NCI-H82 (cell line): ENCODE measurements at places on chromosomes 13 and 19.

- DNase-seq: no peak
Observed at GRCh38 chr13:106098778-106099177, 436.7 kb downstream of the EFNB2 start.

GRCh38 chr19:54133312-54133956 is 4.1 kb upstream of the CNOT3 start:
- DNase-seq: peak; percentile 87

GRCh38 chr19:5188548-5189317 is 151.9 kb downstream of the PTPRS start:
- no peak for DNase-seq

- DNase-seq: peak; percentile 85
Observed at GRCh38 chr19:6021878-6022569, 44.1 kb upstream of the RANBP3 start.

DNA sequence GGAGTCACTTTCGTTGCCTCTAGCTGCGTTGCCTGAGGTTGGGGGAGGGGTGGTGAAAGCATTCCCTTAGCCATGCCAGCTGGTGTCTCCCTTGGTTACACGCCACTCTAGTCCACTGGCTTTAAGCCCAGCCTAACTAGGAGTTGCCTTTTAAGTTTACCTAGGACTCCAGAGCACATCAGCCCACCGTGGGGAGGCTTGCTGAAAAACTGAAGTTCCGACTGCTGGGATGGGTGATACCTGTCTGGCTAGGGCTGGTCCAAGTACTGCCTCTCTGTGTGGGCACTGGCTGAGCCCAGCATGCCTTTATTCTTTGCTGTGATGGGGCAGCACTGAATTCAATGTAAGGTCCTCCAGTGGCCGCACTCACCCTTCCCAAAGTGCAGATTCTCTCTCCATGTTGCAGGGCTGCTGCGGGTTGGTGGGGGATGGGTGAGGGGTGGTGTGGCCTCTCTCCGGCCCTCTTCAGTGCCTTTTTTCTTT is 11.8 kb upstream of the CEACAM1 start:
- DNase-seq: peak; percentile 65

DNA sequence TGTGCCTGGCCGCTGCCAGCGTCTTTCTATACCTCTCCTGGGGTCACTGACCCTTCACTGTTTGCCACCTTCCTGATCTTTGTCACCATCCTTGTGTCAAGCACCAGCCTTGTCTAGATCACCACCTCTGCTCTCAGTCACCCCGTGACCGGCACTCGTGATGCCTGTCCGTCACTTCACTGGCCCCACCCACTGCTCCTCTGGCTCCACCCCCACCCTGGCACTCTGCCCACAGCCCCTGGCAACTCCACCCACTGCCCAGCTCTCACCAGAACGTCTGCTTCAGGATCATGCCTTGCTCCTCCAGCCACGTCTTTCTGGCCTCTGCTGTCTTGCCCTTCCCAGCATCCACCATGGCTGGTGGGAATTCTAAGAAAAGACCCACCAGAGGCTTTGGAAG is 24.8 kb upstream of the PLA2G4C start:
- DNase-seq: peak; percentile 20

DNA sequence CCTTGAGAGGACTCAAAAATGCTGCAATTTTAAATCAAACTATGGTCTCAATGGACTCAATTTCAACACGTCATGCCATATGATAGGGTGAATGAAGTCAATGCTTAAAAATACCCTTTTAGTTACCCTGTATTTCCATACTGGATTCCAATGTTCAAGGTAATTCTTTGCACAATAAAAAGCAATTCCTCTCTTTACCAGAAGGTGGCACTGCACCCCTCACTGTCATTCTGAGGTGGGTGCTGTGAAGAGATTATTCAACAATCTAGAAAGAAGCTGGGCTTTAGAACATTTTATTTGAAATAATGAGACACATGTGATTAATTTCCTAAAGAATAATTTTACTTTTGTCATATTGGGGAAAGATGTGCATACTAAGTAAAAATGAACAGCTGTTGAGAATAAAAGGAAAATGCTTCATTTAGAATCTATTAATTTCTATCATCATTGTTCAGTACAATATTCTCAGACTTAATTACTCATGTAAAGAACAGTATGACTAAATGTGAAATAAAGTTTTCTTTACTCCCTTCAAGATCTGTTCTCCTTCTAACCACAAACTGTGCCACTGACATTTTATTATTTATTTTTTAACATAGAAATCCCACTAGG is 789.1 kb downstream of the GPC5 start:
- peak; percentile 85 for DNase-seq

DNA sequence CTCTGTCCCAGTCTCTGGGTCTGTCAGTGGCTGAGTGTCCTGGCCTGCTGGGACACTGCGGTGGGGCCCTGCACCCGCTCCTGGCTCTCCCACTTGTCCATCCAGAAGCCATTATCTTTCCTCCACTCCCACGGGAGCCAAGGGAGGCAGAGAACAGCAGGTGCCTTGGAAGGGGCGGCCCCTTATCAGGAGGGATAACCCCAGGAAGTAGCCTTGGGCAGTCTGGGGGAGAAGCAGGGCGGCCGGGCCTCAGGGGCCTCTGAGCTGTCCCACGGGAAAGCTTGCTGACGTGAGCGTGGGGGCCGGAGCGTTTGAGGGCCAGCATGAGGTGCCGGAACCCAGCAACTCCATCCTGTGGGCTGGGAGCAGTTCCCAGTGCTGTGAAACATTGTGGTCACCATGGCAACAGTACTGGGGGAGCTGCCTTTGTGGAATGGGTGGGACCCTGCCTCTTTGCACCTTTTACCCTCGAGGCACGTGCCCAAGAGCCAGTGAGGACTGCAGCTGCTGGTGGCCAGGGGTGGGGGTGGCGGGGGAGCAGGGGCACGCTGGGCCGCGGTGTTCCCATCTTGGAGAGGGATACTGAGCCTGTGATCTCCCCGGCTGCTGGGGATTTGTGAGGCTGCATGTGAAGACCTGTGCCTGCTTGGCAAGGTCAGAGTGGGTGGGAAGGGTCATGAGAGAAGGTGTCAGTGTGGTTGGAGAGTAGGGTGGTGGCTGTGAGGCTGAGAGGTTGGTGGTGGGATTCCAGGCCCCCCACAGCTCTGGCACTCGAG is 20.9 kb downstream of the KLHL26 start:
- DNase-seq: peak; percentile 54

DNA sequence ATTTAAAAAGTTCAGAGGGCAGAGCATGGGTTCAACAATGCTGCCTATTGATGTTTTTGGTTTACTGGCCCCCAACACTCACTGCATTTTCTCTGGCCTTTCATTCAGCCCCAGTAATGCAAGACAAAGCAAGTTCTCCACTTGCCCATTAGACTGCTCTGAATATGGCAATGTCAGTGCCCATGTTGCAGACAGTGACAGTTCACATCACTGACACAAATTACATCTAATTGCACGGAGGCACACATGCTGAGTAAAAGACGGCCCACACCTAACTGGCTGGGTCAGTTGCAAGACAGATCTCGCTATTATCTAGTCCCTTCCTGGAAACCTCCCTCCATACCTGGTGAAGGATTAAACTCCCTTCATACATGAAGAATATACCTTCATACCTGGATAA is 54.0 kb downstream of the ENOX1 start:
- no peak for DNase-seq

DNA sequence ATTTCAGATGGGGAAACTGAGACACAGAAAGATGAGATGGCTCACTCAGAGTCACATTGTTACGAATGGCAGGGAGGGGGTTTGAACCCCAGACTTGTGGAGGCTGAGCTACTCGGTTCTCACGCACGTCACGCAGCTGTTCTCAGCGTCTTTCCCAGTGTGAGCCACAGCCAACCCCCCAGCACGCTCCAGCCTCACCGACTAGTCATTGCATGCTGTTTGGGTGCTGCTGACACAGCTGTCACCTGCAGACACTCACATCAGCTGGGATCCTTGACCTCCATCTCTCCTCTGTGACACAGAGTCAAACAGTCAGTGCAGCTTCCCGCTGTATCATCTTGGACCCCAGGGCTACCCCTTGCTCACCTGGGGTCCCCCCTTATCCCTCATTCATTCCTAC is 2.4 kb upstream of the NCAN start:
- DNase-seq: peak; percentile 61

DNA sequence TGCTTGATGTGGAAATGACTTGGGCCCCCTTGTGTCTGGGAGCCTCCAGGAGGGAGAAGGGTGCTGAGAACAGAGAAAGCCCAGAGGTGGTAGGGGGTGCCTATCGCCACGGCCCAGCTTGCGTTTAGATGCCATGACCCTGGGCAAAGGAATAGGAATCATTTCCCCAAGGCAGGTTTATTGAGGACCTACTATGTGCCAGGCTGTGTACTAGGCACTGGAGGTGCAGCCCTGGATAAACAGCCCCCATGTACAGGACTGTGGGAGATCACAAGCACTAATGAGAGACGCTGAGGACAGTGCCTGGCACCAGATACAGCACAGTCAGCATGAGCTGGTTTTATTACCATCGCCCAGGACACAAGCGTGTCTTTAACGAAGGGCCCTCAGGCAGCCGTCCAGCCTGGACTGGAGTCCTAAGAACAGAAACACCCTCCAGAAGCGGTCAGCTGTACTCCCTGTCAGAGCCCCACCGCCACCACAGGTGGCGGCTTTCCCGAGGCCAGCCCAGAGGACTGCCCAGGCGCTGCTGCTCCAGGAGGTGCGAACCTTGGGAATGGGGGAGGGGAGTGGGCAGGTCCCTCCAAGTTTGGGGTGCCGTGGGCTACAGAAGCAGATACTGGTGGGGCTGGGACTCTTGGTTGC is 4.6 kb downstream of the TMEM147 start:
- DNase-seq: no peak

GRCh38 chr19:3575260-3575741 is 2.6 kb downstream of the HMG20B start:
- peak; percentile 40 for DNase-seq

DNA sequence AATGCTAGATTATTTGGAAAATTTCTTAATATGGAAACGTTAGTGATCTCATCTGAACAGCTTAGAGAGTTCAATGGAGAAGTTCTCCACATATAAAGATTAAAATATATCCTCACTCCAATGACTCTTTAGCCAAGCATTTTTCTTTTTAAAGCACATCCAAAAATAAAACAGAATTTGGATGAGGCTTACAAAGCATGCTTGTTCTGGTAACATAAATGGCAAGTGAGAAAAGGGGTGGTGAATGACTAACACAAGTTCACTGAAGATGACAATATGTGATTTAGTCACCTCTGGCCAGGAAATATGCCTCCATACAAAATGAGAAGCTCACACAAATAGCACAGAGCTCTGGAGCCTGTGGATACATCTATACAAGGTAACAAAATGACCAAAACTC is 253.0 kb downstream of the PCDH20 start:
- DNase-seq: no peak

DNA sequence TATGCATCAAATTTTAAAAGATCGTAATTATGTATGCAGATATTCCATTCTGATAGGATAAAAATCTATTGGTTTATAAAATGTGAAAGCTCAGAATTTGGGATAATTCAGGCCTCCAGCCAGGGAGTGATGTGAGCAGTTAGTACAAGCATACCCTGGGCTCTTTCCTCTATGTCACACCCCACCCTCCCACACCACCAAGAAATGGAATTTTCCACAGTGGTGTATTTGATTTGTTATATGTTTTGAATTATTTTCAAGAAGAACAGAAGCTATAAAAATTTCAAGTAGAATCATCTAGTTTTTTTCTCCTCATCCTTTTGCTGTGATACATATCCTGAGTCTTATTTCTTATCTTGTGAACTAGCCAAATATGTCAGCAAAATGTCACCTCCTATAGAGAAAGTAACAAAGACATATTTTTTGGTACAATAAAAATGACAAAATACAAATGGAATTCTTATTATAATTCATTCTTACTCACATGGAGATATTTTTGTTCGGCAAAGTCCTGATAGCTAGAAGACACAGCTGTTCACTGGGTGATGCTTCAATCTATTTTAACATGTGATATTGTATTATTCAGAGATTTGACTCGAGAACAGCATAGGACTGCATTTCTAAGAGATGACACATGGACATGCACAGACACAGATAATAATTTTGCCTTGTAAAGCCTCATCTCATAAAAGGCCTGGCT is 61.2 kb upstream of the FRY start:
- DNase-seq: no peak

- peak; percentile 46 for DNase-seq
Observed at GRCh38 chr19:3210347-3211017, 14.0 kb upstream of the CELF5 start.

GRCh38 chr19:1620502-1620901 is 15.2 kb upstream of the UQCR11 start:
- no peak for DNase-seq

- DNase-seq: peak; percentile 86
Observed at GRCh38 chr13:93409816-93410215, 183.2 kb downstream of the GPC6 start.

GRCh38 chr19:53511933-53512374 is 26.0 kb upstream of the ZNF331 start:
- peak; percentile 77 for DNase-seq

DNA sequence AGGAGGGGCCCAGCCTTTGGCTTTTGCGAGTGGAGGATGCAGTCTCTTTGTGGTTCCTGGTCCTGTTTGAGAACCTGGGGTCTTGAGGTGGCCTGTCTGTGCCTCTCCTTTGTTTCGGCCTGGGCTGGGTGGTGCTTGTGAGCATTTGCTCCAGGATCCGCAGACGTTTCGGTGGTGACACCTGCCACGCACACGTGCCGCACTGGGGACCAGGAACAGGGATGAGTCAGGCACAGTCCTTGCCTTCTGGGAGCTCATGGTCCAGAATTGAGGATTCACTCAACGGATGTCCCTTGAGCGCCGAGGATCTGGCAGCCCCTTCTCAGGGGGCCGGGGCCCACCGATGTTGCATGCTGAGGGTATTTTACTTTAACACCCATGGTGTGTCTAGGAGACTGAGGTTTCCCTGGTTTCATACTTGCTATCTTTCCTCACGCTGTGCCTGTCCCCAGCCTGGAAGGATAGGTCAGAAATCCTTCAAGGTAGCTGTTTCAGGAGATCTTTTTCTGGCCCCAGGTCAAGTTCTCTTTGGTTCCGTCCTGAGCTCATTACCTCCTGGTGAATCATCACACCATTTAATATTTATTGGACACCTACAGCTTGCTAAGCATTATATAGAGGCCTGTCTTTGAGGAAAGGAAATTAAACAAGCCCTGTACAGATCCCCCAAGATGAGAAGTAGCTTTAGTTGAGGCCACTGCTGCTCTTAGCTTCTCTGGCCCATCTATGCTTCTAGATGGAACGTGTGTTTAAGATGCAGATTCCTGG is 5.1 kb downstream of the HDGFL2 start:
- no peak for DNase-seq

- DNase-seq: peak; percentile 16
Observed at GRCh38 chr19:47099576-47100050, 14.0 kb downstream of the ZC3H4 start.

DNA sequence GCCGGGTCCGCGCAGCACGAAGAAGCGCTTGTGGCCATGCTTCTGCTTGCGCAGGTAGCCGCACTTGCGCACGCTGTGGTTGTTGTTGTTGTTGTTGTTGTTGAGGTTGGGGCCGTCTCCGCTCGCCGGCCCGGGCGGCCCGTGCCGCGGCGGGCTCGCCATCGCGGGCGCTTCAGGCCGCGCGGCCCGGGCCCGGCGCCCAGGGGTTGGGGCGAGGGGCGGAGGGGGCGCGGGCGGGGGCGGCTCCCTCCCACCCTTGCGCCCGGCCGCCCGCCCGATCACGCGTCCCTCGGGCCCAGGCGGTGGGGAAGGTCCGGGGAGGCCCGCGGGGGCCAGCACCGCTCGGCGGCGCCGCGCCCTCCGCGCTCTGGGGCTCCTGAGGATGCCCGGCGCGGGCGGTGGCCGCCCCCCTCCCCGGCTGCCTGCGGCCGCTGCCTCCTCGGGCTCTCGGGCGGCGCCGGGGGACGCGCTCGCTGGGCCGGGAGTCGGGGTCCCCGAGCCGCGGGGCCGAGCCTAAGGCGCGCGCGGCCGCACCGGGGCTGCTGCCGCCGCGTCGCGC is 412 bp downstream of the IRS2 start:
- peak; percentile 57 for DNase-seq

GRCh38 chr13:32092496-32092895 is 60.9 kb downstream of the FRY start:
- DNase-seq: no peak
